ENCODE measurements at places on chromosomes 16 and 17.

DNA sequence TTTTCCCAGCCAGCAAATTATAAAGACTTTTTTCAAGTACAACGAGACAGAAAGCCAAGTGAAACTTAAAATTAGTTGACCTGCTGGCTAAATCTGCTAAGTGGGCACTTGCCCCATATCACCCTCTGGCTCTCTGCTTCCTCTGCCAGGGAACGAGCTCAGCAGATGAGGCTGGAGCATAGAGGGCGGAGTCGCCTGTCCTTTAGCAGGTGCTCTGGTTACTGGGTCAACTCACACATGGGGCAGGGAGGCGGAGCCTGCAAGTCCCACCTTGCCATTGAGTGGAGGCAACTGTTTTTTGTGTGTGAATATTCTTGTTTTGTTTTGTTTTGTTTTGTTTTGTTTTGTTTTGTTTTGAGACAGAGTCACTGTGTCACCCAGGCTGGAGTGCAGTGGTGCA is 62.5 kb downstream of the EMP2 start:
- DNase-seq: no peak

- no peak for DNase-seq
These were observed 267.5 kb downstream of the HS3ST4 start for GRCh38 chr16:25959221-25959620.

DNA sequence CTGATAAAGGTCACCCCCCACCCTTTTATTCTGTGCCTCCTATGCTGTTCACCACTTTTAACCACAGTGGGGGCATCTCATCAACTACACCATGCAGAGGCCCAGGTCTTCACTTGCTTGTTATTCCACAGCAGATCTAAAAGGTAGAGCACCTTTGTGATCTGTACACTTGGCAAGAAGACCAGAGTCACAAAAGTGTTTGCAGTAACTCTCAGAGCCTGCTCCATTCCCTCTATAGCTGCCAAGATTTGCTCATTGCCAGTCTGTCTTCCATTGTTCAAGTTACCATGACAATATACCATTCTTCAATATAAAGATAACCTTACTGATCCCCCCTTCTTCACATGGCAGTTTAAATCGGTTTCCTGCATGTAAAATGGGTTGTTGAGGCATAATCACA is 180.0 kb downstream of the TOX3 start:
- DNase-seq: no peak

DNA sequence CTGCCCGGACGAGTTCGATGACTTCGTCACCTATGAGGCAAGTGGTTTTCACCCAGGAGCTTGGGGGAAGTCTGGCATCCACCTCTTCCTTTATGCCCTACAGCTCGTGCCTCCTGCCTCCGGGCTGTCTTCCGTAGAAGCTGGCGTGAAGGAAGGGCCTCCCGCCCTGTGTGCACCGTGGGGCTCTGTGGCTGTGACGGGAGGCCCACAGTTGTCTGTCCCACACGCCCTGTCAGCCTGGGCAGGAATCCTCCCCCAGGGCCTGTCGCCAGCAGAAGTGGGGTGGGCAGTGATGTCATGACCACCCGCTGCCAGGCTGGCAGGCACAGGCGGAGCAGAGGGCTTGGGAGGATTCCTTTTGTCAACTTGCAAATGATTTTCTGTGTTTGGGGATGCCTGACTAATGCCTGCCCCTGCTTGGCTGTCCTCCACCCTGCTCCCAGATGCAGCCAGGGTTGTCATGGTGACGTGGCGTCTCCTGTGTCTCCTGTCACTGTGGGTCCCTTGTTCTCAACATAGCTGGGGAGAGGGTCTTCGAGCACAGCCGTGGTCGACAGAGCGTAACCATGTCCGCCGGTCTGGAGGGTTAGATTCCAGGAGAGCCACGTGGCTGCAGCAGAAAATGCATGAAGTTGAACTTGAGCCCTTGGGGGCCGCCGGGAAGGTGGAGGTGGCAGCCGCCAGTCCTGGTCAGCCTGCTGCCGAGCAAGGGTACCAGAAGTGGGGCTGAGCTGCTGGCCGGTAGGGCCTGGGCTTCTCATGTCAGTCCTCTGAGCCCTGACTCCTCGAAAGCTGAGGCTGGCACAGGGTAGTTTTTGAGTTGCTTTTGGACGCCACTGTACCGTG is 46.1 kb downstream of the RAB11FIP3 start:
- peak; percentile 15 for DNase-seq

DNA sequence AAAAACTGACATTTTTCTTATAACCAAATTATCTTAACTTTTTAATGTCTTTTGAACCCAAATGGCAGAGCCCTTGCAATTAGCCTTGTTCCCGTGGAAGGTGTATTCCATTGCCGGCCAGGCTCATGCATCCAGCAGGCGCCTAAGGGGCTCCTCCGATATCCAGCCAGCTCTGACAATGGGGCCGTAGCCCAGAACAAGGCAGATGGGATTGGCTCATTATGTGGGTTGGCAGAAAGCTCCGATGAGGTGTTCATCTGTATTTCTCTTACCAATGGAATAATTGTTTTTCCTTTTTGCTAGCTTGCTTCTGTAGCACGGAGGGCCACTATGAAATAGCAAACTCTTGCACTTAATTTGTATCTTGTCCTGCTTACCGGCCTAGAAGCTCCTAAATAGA is 208.2 kb upstream of the CHMP6 start:
- DNase-seq: no peak

DNA sequence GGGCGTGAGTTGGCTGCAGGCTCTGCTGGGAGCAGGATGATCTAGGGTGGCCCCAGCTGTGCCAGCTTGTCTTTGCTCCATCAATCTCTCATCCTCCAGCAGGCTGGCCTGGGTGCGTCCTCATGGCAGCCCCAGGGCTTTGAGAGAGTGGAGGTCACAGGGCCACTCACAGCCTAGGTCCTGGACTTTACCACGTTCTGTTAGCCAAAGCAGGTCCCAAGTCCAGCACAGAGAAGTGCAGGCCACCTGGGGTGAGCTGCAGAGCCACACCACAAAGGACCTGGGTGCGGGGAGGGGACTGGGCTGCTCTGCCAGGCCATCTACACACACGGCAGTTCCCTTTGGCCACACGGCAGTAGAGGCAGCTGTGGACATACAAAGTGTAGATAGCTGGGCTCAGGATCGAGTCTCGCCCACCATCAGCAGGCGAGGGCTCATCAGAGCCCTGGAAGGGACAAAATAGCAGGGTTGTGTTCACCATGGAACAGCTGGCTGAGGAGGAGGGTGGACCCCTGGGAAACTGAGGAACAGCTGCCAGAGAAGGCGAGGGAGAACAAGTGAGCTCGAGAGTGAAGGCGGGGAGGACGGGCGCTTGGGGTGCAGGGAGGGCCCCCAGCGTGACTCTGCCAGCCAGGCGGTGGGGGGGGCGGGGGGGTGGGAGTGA is 30.0 kb downstream of the SREBF1 start:
- DNase-seq: no peak

All from keratinocyte (primary cell).